ENCODE measurements at places on chromosomes 5 and 9.

- DNase-seq = no peak
Measured at GRCh38 chr9:138075961-138076649, 198.5 kb downstream of the CACNA1B start.

GRCh38 chr5:59423021-59423420 lies 470.5 kb downstream of the PDE4D start:
- no peak for DNase-seq

DNA sequence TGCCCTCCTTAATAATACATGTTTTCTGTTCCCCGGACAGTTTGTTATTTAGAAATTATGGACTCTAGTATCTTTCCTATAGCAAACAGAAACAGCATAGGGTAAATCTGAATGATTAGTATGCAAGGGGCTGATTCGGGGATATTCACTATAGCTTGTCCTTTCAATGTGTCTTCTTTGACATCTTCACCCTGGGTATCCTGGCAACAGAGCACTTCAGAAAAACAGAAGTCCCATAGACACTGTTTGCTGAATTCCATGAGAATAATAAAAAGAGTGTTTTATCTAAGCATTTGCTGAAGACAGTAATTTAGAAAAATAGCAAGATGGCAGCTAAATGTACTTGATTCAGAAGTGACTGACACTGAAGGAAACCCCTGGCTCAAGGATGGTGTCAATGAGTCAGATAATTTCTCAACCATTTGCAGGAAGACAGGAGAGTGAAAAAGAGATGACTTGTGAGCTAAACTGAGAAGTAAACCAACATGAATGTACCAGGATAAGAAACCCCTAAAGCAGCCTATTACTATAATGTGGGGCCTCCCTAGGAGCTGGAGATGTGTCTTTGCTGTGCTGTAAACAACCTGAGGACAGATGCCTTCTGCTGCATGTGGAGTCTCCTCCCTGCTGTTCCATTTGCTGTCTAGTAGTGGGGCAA lies 246.2 kb downstream of the MAN2A1 start:
- no peak for DNase-seq

DNA sequence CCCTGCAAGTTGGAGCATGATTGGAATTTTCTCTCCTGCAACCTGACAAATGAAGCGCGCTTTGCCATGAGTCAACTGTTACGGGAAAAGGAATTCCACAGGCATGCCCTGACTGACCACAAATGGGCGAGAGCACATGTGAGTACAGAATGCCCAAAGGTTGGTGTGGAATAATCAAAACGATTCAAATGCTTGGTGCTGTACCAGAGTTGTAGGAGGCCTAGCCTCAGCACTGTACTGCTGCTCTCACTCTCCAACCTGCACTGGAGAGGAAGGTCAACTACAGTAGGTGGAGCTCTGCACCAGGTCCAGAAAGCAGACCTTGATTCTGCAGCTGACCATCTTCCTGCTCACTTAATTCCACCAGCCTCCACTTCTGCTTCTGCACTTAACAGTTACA lies 406.9 kb upstream of the ACTBL2 start:
- DNase-seq = peak; percentile 63

- DNase-seq = no peak
Measured at GRCh38 chr5:14706615-14707021, 42.1 kb downstream of the OTULIN start.

- DNase-seq = no peak
Measured at GRCh38 chr9:38432922-38433510, 8.8 kb upstream of the IGFBPL1 start.

DNA sequence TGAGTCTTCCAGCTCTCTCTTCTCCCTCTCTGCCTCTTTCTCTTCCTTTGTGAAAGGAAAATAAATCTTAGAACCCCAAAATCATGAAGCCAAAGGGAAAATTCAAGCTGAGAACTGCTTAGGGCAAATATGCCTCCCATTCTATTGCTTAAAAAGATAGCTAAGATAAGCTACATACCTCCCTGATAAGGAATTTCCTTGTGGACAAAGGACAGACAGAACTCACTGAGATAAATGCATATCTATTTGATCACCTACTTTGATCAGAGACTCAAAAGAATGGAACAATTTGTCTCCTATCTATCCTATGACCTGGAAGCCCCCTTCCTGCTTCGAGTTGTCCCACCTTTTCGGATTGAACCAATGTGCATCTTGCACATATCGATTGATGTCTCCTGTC lies 220.6 kb upstream of the NMUR2 start:
- DNase-seq = no peak

DNA sequence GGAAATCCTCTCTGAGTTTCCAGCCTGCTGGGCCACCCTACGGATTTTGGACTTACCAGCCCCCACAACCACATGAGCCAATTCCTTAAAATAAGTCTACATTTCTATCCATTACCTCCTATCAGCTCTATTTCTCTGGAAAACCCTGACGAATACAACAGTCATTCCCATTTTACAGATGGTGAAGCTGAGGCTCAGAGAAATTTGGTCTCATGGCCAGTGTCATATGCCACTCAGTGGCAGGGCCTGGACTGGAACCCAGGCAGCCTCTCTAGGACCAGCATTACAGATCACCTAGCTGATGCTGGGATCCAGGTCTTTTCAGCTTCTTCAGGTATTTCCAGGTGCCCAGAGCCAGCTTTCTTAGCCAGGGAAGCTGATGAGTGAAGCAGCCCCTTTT lies 45.0 kb upstream of the SH3PXD2B start:
- DNase-seq = no peak

DNA sequence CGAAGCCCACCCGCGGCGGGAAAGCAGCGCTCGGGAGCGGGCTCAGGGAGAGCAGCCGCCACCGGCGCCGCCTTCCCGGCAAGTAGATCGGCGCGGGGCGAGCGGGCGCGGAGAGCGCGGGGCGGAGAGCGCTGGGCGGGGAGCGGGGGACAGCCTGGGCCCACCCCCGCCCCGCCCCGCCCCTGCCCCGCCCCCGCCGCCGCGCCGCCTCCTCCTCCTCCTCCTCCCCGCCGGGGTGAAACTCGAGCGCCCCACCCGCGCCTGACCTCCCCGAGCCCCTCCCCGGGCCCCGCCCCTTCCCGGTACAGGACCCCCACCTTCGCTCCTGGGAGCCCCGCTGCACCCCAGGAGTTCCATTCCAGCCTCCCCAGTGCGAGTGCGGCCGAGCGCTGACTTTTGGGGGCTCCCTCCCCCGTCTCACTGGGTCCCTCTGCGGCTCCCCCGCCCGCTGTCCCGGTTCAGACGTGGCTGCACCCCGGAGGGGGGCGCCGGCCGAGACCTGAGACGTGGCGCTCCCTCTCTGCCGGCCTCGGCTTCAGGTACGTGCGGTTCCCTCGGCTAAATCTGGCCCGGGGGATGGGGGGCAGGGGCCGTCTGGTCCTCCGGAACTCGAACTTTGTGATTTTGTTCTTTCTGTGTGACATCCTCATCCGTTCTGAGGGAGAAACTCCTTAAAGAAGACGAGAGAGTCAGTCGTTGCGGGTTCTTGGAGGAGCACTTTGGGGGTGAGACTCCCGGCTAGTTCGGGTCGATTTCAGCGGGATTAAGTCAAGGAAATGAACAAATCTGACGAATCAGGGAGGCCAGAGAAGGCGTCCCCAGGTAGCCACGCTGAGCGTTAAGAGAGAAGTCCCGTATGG lies at the start of gene SEMA5A:
TSS of gene SEMA5A (minus strand) at position 84 of the 860 bp plus-strand sequence. CDS start 166,129 bp downstream, outside the sequence.
- peak; percentile 72 for DNase-seq

DNA sequence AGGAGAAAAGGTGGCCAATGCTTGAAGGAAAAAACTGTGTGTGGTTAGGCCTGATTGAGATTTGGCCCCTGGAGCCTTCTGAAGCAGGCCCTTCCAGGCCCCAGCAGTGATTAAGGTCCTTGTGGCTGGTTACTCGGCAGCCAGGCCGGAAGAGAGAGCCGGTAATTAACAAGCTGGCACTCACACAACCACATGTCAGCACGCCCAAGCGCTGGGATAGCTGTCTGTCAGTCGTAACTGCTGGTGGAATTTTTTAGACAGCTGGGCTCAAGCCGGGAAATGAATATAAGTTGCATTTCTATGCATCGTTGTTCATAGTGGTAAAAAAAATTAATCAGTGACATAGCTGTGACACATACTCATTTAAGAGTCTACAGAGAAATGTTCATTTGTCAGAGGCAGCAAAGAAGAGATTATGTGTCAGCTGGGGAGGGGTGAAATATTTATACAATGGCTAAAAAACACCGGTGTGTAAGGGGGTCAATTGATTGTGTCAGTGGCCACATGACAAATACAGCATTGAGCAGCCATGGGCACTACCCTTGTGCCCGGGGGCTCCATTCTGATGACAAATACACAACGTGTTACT lies 13.7 kb upstream of the ARAP3 start:
- DNase-seq = peak; percentile 77

GRCh38 chr5:152514827-152515397 lies 109.8 kb upstream of the NMUR2 start:
- DNase-seq = no peak

DNA sequence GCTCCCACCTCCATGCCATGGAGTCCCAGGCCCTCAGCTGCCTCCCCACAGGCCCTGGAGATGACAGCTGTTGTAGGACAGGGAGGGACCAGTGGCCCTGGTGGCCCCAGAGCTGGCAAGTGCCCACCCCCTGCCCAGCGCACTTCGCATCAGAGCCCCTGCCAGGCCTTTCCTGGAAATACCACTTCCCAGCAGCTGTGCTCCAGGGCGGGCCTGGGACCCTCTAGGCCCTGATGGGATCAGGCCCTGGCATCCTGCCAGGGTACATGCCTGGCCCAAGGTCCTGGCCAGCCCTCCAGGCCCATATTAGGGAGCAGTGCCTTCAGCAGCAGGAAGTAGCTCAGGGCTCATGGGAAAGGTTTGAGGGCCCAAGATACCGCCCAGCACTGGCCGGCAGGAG lies 2.5 kb downstream of the KCNT1 start:
- peak; percentile 60 for DNase-seq

DNA sequence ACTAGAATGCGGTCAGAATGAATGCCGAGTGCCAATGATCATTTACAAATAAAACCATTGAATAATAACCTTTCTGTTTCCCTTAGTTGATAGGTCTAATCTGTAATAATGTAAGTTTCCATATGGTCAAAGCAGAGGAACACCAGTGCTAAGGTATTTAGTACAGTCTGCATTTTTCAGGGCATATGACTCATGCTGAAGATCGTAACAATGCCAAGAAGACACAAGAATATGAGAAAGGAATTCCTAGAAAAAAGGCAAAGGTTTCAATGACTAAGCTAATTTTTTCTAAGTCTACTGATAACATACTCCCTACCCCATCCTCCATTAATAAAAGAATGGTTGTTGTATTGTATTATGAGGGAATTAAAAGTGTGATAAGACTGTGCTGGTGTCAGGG lies 2.8 kb downstream of the OR1L8 start:
- no peak for DNase-seq

DNA sequence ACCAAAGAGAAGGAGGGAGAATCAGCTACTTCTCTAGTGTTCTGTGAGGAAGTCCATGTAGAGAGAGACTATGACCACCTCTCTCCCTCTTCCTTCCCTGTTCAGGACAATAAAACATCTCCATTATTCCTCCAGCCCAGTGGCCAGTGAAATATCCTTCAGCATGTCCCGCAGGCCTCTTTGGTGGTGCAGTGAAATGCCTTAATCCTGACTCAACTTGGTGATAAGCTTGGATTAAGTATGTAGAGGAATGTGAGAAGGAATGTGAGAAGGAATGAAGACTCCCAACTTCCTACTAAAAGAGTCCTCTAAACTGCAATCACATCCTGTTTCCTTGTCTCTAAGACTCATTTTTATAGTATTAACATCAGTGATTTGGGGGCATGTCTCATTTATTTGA lies 167.3 kb downstream of the TRPM3 start:
- DNase-seq = peak; percentile 3

DNA sequence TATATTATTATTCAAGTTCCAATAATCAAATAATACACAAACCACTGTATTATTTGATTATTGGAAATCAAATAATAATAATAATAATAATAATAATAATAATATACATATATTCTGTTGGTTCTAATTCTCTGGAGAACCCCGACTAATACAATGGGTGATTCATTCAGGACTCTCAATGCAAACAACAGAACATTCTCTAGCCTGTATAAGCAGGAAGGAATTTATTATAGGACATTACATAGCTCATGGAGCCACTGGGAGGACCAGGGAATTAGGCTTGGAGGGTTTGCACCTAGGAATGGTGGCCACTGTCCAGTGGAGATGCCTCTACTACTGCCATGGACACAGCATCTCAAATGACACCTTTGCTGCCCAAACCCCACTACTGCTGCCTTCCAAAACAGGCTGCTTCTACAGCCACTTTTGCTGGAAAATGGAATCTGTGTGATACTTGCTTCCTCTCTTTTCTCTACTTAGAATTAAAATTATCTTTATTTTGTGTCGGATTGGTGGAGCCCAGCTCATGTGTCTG lies 25.9 kb downstream of the PTGS1 start:
- no peak for DNase-seq

DNA sequence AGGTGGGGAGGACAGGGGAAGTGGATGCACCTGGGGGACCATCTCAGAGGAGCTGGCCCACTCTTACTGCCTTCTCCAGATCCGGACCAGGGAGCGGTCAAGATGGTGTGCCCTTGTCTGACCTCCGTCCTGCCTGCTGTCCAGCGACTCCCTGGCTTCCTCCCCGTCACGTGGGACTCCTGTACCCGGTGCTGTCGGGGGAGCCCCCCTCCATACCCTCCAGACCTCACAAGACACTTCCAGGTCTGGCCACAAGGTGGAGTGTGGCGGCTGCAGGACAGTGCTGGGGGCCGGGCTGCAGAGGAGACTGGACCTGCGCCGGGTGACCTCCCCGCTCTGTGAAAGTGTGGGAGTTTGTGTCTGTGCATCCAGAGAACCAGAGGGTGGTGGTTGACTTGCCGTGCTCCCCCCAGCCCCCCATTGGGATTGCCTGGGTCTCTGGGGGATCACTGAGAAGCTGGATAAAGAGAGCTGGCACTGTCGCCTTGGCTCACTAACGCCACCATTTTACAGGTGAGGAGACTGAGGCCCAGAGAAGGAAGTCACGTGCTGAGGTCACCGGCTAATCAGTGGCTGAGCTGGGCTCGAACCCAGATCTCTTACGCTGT lies 1.9 kb upstream of the CRB2 start:
- peak; percentile 87 for DNase-seq

DNA sequence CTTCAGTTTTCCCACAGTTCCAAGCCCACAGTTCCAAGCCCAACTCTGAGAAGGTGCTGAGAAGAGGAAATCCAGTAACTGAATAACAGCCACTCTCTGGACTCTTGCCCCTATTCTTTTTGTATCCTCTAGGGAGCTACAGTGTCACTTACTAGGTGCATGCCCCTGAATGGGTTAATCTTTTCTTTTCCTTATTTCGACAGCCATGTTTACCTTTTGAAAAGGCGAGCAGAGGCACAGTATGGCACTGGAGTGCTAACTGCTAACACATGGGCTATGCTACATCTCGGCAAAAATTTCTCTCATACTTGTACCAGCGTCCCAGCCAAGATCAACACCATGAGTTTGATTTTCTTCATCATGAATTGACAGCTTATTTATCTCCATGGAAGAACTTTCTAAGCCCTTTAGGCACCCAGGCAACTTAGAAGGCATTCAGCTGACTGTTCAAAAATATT lies 222.6 kb downstream of the EBF1 start:
- DNase-seq = no peak

Data from stomach (tissue), 19 donors.